ENCODE measurements at places on chromosomes 12 and 14.

- DNase-seq: no peak
Measured at GRCh38 chr14:70664698-70665447, 23.2 kb downstream of the TTC9 start.

GRCh38 chr14:64614805-64615391 is 65.1 kb downstream of the PPP1R36 start:
- DNase-seq: no peak

DNA sequence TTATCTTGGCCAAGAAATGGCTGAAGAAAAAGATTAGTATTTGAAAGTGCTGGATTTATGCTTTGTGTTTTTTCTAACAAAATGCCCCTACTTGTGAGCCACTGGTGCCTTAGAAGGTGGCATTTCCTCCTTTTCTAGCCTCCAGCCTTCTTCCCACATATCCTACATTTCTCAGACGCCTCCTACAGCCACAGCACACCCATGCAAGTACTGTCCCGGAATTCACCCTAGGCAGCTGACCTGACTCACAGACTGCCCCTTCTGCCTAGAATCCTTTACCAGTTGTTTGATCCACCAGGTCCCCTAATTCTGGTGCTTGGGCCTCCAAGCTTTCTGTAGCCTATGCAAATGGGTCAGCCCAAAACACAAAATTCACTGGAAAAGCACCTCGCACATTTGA is 166.0 kb downstream of the FOXN3 start:
- no peak for DNase-seq

DNA sequence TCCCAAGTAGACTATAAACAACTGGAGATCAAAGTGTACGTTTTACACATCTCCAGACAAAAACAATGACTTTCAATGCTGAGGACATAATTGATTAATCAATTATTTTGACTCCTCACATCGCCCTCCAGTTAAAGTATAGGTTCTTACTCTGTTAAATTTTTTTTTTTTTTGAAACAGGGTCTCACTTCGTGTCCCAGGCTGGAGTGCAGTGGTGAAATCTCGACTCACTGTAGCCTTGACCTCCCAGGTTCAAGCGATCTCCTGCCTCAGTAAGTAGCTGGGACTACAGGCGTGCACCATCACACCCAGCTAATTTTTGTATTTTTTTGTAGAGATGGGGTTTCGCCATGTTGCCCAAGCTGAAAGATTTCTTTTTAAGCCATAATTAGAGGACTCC is 938 bp upstream of the CCNB1IP1 start:
- DNase-seq: no peak

GRCh38 chr12:117098361-117099217 is 627 bp downstream of the TESC start:
- DNase-seq: no peak

DNA sequence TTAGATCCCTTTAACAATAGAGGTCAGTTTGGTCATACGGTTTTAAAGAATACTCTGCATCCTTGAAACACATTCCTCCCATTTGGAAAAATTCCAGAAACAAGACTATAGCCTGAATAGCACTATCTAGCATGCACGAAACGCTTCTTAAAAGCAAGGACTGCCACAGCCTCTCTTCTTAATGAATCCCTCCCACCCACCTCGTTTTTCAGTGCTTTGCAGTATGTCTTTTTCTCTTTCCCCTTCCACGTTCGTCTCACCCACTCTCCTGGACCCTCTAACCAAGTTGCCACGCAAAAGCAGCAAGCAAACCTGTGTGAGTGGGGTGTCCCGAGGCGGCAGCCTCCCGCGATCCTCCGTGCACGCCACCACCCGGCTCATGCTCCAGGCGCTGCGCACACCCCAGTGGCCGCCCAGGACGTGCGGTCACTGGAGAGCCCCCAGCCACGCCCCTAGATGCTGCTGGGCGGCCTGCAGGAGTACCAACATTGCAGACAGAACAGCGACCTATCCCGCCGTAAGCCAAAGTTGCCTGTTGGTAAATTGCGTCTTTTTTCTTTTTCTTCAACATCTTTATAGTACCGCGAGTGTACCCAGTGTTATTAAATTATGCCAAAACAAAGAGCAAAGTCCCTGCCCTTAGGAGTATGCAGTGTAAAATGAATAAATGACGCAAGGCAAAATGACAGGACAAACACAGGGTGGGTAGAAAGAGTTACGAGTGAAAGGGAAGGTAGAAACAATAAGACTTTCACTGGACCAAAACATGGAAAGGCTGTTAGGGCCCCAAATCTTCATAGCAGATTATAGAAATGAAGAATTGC is at the start of gene SLC38A4:
TSS of gene SLC38A4 (minus strand) at position 407 of the 824 bp plus-strand sequence. CDS start 32,926 bp downstream, outside the sequence.
- no peak for DNase-seq

DNA sequence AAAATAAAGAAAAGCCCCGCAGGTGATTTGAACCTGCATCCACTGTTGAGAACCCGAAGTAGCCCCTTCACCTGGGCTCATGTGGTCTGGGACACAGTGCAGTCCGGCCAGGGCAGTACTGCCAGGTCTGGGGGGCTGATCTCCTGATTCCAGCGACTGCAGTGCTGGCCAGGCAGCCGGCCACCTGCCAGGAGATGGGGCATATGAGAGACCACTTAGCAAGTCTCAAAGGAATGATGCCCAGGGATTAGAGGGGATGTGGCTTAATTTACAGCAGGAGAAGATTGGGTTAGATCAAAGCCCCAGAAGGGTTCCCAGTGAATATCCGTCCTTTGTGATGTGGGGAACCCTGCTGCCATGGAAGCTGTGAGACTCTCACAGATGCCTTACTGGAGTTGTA is 113.3 kb downstream of the PRMT8 start:
- no peak for DNase-seq

- no peak for DNase-seq
Measured at GRCh38 chr14:52485350-52485960, 66.8 kb downstream of the TXNDC16 start.

- no peak for DNase-seq
Measured at GRCh38 chr14:26293909-26294308, 303.9 kb downstream of the NOVA1 start.

GRCh38 chr12:11773889-11774677 is 124.6 kb downstream of the ETV6 start:
- no peak for DNase-seq

DNA sequence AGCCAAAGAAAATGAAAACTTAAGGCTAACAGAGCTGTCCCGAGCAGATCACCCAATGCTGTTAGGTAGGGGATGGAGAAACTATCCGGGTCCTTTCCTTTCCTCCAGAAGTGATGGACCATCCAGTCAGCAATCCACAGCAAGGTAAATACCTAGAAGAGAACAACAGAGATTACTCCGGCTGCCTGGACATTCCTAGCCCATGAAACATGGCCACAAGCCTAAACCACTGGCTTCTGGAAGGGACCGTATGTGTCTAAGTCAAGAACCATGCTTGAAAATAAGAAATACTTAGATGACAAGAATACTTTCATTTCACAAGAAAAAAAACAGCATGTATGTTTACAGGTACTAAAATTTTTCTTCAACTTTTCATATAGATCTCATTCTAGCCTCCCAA is 152.9 kb downstream of the SLC41A2 start:
- DNase-seq: no peak

GRCh38 chr14:87994974-87995373 is 2.0 kb upstream of the GALC start:
- DNase-seq: no peak

GRCh38 chr12:123741937-123742572 is 20.0 kb upstream of the DNAH10 start:
- DNase-seq: no peak

DNA sequence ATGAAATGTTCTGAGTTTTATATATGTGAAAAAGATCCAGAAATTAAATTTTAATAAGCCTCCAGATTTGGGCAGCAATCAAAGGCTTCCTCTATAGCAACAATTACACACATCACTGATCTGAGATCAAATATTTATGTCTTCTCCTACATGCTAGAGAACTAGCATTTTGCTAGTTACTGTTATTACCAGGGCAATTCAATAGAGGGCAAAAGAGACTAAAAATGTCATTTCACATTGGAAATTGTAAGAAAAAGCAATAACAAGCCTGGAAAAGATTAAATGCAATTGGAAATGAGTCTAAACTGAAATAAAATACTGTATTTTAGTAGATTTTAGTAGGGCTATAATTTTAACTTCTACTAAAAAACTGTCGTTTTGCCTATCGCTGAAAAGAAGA is 32.6 kb upstream of the ANO6 start:
- DNase-seq: no peak

- no peak for DNase-seq
Measured at GRCh38 chr12:93348575-93349435, 28.9 kb upstream of the NUDT4 start.

DNA sequence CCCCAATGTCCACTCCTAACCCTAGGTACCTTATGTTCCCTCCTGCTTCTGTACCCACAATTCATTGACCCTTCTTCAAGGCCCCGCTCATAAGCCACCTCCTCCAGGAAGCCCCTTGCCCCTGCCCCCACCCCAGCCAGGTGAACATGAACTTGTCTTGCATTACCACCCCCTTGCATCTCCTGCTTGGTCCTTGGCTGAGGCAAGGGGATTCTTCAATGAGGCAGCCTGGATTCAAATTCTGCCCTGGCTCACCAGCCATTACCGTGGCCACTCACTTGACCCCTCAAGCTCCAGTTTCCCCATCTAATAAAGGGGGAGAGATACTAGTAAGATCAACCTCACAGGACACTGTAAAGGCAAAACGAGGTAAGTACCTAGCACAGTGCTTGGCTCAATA is 193.1 kb downstream of the DICER1 start:
- no peak for DNase-seq

DNA sequence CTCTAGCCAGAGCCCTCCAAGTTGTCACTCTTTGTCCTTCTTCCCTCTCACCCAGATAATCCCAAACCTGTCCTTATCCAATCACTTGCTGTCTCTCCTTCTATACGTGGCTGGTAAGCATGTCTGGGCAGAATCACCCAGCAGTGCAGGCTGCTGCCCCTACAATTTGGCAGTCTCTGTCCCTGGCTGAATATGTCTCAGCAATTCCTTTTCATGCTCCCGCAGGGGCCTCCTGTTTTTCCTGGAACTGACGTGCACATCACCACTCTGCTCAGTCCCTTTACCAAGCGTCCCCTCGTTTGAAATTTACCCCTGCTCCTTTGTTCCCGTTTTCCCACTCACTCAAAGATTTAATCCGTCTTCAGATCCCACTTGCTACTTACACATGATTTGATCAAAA is 80.0 kb downstream of the ST8SIA1 start:
- DNase-seq: no peak

DNA sequence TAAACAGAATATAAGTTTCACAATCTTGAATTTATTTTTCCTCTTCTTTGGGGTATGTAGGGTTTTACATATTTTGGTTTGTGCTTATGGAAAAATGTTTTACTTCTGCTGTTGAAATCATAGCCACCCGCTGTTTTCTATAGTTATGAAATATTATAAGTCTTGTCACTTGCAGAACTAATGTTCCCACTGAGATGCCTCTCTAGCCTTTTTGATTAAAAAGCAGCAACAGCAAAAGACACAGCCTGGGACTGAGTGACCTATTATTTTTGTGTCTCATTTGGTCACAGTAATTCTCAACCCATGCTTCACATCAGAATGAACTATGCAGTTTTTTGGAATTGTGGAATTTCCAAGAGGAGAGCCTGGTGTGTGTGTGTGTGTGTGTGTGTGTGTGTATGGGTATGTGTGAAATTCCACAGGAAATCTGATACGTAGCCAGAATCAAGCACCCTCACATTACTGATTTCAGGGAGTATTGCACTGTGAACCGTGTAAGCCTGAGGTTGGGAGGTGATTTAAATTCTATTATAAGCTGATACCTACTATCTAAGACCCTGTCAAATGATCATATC is 55.7 kb upstream of the FRMD6 start:
- no peak for DNase-seq

DNA sequence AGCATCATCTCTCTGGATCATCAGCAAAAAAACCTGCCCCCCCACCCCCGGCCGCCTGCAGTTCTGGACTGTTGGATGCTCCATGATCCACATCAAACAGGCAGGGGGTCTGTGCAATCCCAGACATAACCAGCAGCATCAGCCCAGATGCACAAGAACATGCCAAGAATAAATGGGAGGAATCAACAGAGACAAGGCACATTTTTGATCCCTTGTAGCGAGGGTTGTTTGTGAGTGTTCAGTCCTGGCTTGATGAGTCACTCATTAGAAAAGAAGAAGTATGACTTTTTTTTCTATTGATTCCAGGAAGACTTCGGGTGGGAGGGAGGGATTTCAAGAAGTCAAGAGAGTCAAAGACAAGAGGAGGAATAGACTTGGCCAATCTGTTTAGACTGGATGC is 244.2 kb downstream of the KSR2 start:
- DNase-seq: no peak

- no peak for DNase-seq
Measured at GRCh38 chr12:62098132-62098531, 162.1 kb upstream of the USP15 start.

DNA sequence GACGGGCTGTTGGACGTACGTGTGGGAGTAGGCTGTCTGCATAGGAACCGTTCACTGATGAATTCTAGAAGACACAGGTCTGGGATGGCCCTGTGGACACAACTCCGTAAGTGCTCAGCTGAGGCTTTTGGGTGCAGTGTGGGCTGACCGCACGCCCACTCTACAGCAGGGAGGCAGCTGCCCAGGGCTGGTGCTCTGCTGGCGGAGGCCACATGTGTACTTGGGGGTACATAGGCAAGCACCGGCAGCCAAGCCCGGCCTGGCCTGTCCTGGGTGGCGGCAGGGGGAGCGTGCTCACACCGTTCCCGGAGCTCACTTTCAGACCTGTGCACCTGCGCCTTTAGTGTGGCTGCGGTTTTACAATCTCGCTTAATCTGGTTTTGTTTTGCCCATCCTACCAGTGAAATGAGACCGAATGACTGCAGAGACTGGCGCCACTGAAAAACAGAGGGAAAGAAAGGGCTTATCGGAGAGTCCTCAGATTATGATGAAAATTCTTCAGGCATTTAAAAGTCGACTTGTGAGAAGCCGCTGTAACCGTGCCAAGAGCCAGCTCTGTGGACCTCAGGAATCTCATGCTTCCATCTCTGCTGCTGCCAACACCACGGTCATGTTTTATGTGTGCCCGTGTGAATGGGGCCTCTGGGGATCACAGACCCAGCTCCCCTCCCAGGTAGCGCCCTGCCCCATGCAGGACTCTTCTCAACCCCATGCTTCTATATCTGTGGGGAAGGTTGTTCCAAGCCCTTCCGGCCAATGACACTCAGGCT is 45.8 kb downstream of the SSH1 start:
- DNase-seq: no peak

- no peak for DNase-seq
Measured at GRCh38 chr12:74980510-74980909, 229.1 kb downstream of the KCNC2 start.

GRCh38 chr14:19851365-19851764 is 23.6 kb upstream of the OR4K2 start:
- no peak for DNase-seq

- no peak for DNase-seq
Measured at GRCh38 chr14:59829469-59830337, 40.9 kb downstream of the RTN1 start.

- no peak for DNase-seq
Measured at GRCh38 chr14:50766338-50766886, 64.5 kb downstream of the NIN start.

GRCh38 chr12:64757771-64758170 is 1.4 kb downstream of the GNS start:
- no peak for DNase-seq

Data from stimulated activated CD8-positive, alpha-beta memory T cell treated with anti-CD3 and anti-CD28 coated beads, Interleukin-15, amount 100 ng/mL, for 24 hours (primary cell).